ENCODE measurements at places on chromosomes 6 and 20.

DNA sequence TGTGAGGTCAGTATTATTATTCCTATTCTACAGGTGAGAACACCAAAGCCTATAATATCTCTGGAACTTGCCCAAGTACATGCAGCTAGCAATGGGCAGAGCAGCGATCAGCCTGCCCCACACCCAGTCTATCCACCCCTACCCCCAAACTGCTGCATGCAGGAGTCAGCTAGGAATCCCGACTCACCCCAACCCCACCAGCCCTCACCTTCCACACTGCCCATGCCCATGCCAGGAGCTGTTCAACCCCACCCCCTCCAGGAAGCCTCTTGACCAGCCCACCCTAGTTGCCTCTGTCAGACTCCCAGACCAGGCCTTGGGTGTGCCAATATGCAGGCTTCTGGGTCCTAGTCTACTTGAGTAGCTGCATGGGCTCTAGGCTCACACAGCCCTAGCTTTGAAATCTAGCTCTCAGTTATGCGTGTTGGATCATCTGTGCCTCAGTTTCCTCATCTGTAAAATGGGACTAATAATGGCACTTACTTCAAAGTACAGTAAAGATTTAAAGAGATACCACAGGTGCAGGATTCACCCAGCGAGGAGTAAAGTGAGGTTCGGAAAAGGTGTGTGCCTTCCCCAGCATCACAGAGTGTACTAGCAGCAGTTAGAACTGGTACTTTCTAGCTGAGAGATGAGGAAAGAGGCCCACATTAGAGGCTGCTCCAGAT is 173.2 kb downstream of the VEGFA start:
- no peak for DNase-seq

- no peak for DNase-seq
Measured at GRCh38 chr6:38673397-38674165, 29.4 kb downstream of the GLO1 start.

DNA sequence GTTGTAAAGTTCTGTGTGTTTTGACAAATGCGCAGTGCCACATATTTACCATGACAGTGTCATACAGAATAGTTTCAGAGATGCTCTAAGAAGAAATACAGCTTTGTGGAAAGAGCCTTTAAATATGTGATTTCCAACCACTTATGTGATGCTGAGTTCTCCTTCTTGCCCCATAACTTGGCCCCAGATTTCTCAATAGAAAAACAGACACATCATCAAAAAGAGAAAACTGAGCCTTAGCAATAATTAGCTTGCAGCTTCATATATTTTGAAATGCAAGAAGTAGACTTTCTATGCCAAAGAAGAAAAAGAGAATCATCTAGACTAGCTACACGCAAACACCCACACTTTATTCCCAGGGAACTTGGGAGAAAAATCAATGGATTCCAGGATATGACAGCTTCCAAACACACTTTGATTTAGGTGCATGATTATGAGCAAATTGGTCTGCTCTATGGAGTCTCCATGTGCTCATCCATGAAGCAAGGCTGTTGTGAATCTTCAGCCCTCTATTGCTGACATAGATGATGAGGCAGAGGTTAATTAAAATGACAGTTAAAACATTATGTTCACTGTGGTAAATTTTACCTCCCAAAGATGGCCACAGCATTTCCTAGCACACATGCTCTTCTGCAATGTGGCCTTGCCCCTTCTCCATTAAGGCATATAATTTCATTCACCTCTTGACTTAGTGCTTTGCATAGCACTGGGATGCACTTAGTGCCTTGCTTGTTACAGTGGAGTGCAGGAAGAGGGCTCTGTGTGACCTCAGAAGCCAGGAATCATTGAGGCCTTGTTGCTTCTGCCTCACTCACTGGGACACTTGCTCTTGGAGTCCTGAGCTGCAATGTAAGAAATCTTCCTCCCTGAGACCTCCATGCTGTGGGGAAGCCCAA is 174.6 kb downstream of the SYNDIG1 start:
- DNase-seq: no peak

DNA sequence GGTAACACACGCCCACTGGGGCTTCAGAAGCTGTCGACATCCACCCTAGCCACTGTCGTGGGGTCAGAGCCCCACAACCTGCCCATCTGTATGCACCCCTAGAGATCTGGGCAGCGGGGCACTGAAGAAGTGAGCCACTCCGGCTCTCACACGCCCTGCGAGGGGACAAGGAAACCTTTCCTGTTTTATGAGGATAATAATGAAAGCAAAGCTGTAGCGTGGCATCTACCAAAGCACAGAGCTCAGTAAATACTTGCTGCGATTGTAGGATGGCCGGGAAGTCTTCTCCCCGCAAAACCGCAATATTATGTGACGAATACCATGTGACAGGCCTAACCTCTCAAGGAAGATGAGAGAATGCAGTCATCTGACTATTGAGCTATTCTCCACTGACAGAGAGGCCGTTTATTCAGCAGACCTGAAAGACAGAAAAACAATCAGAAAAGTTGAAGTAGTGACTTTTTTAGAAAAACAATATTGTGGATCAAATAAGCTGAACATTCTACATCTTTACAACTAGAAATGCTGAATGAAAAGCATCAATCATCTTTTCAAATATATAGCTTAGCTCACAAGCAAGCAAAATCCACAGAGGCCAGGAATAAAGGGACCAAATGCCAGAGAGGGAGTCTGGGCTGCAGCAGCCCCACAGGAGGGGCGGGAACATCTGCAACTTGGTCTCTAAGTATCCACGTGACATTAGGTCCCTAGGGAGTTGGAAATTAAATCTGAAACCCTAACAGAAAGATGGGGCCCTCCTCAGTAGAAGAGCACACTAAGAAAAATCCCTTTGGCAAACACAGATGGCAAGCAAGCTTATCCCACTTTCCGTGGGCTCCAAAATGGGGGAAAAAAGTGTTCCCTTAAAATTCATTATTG is 207.8 kb downstream of the TTLL2 start:
- DNase-seq: no peak

DNA sequence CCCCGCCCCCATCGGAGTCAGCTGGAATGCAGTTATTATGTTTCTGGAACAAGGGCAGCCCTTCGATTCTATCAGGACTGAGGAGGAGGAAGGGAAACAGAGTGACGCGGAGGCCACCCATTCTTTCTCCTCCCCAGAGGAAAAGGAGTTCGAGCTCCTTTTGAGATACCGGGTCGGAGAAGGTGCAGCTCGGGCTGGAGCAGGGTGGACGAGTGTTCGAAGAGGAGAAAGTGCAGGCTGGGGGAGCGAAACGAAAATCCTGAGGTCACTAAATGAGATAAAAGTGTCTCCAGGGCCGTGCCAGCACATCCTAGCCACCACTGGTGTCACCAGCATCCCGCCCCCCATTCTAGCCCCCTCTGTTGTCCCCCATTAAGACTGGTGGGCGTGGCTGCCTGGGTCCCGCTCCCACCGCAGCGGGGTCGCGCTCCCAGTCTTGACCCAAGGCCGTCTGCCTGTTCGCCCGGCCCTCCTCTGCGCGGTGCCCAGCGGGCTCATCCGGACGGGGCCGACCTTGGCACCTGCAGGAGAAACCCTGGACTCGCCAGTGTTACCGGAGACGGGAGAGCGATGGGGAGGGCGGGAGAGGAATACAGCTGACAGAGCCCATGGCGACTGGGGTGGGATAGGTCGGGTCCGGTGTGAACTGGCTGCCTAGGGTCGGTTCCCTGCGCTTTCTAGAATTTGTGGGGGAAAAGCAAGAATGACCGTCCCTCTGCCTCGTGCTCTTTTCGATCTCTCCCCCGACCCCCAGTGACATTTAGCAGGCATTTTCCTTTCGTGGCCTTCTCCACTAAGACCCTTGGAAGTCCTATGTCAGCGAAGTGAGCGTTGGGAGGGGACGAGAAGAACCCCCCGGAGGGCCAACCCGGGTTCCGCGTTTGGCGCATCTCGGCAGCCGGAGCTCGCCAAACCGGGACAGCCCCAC is 16.2 kb downstream of the FOXA2 start:
- no peak for DNase-seq

DNA sequence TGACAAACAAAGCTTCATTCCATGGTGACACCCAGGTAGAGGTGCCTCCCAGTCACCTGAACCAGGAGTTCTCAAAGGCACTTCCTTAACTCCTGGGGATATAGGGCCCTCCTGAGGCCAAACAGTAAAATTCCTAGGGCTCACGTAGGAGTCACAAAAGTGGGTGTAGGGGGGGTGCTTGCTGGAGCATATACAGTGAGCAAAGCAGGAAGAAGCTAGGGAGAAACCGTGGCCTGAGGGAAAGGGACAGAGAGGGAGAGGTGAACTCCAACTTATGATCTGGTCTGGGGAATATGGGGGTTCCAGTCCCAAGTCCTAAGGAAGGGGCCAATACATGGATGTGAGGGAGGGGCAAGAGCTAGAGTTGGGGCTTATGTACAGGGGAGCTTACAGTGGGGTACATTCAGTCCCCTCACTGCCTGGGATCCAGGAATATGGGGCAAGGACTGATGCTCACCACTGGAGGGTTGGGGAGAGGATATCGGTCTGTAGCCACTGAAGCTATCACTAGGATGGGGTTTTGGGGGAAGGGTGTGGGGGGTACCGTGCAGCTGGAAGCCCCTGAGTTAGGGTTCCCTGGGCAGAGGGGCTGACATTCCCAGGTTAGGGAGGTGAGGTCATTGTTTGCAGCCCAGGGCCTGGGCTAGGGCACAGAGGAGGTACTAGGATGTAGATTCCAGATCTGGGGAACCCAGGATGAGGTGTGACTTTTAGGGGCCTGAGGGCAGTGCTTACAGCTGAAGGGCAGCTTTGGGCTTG is 950 bp downstream of the PEDS1 start:
- peak; percentile 59 for DNase-seq

DNA sequence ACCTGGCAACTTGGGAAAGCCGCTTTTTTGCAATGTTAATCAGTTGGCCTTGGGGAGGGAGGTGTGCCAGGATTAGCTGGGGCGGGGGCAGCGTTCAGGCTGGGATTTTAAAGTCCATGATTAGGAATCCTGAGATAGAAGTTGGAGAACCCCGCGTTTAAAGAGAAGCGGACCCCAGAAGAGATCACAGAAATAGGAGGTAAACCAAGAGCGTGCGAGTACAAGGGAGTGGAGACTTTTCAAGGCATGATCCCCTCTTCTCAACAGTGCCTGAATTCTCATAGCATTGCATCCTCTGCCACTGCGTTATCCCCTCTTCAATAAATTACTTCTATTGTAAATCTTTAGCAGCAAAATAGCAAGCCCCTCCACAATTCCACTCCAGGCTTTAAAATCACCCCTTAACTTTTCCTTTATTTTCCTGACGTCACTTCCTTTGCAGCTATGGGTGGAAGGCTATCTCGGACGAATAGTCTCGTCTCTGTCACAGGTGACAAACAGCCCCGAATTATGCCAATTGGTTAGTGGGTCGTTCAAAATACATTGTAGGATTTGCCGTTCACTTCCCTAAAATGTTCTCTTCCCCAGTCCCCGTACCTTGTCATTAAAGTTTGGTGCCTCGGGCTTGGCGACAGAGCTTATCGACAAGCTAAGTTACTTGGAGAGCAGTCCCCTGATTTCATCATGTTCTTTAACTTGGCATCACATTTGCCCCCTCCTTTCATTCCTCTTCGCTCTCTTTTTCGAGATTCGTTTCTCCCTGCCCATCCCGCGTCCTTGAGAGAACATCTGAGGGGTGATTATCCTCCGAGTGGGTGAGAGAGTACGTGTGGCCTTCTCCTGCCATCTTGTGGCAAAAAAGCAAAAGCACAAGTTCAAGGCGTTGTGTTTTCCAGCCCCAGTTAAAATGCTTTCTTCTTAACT is 17.1 kb downstream of the OR2B2 start:
- DNase-seq: peak; percentile 64

GRCh38 chr6:85283436-85283835 is 166.4 kb upstream of the NT5E start:
- DNase-seq: no peak

DNA sequence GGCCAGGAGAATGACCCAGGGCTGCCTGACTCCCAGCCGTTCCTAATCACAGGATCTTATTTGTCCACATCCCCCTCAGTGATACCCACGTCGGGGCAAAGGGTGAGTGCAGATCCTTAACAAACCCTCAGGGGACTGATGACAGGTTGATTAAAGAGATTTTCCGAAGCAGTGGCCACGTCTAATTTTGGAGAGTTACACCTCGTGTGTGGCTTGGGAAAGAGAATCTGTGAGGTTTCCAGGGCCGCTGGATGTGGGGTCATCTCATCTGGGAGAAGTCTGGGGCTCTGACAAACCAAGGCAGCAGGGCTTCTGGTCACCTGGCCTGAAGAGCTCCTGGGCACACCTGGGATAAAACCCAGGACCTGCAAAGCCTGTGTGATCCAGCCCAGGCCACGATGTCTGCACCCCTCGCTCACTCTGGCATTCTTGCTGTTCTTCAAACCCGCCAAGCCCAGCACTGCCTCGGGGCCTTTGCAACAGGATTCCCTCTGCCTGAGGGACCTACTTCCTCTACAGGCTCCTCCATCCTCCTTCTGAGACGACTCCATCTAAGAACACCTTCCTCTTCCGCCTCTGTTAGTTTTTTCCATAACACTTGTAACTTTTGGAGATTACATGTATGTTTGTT is 4.7 kb downstream of the JPH2 start:
- peak; percentile 61 for DNase-seq

DNA sequence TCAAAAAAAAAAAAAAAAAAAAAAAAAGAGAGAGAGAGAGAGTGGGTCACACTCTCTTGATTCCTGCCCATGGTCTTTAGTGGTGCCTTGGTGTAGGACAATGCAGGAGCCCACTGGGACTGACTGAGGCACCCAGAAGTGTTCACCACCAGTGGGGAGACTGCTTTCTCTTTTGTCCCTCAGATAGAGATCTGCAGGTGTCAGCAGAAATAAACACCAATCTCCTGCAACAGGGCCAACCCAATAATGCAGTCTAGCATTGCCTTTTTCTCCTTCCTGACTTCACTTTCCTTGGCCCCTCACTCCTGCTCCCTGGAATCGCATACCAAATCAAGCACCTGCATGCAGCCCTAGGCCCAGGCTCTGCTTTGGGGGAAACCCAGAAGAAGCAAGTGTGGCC is 39.0 kb upstream of the CCDC28A start:
- no peak for DNase-seq

GRCh38 chr6:157962601-157963302 is 18.9 kb upstream of the SYNJ2 start:
- DNase-seq: no peak

- DNase-seq: no peak
Measured at GRCh38 chr6:135901774-135902524, 50.4 kb downstream of the PDE7B start.

- no peak for DNase-seq
Measured at GRCh38 chr6:143399176-143399575, 51.3 kb downstream of the ADAT2 start.

- no peak for DNase-seq
Measured at GRCh38 chr6:53641348-53641747, 24.2 kb downstream of the KLHL31 start.

DNA sequence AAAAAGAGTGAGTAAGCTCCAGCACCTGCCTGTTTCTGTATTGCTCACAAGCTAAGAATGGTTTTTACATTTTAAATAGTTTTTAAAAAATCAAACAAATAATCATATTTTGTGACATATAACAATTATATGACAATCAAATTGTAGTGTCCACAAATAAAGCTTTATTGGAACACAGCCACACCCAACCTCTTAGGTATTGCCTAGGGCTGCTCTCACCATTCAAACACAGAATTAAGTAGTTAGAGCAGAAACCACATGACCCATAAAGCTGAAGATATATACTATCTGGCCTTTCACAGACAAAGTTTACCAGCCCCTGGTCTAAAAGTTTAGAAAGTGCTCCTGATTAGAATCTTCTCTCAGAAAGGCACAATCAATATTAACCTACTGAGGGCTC is 11.2 kb downstream of the TNFRSF21 start:
- no peak for DNase-seq
